ENCODE measurements at places on chromosomes 1 and 21. TPM values are rescaled to one million over a fixed set of nuclear protein-coding genes. Genes with fewer than 3 reads are reported as not detected.

DNA sequence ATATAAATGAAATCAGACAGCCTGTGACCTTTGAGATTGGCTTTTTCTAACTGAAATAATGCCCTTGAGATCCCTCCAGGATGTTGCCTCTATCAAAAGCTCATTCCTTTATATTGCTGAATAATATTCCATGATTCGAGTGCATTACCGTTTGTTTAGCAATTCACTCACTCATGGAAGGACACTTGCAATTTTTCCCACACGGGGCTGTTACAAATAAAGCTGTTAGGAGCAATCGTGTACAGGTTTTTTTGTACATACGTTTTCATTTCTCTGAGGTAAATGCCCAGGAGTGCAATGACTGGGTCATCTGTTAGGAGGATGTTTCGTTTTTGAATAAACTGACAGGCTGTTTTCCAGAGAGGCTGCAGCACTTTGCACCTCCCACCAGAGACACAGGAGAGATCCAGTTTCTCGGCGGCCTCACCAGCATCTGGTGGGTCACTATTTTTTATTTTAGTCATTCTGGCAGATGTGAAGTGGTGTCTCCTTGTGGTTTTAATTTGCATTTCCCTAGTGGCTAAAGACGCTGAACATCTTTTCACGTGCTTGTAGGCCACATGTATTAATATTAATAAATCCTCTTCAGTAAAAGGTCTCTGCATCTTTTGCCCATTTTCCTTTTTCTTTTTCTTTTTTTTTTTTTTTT, 11.0 kb downstream of the PRDM15 start:
- H3K36me3 ChIP-seq, result no peaks in the 10 kb centered on the region
- DNase-seq, result no peak
- no peak overlapping the region for H3K27ac ChIP-seq
- H3K27me3 ChIP-seq, result no peaks in the 10 kb centered on the region

DNA sequence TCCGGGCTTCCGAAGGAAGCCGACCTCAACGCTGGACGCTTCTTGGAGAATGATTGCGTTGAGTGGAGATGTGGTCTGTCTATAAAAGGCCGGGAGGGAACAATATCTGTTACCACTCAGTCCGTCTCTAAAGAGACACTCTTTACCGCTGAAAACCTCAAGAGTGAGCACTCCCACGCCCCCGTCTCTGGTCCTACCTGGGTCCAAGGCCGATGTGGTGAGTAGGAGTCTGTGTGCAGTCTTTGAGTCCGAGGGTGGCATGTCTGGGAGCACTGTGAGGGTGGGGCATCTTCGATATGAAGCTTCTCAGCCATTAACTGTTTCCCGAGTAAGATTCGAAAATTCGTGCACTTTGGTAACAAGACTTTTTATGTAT, 576 bp downstream of the ZFP69 start:
- no peaks in the 10 kb centered on the region for H3K4me1 ChIP-seq
- no peak for DNase-seq
- H3K27ac ChIP-seq, result 0 out of 2 replicates have a peak overlapping the region, but pooled peaks have one; percentile 42
- no peaks in the 10 kb centered on the region for H3K27me3 ChIP-seq

DNA sequence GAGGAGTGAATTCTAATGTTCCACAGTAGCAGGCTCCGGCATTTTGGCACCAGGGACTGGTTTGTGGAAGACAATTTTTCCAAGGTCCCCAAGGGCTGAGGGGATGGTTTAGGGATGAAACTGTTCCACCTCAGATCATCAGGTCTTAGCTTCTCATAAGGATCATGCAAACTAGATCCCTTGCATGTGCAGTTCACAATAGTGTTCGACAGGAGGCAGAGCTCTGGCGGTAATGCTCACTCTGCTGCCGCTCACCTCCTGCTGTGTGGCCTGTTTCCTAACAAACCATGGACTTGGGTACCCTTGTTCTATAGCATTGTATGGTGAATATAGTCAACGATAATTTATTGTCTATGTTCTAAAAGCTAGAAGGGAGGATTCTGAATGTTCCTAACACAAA, 16.6 kb downstream of the CRNN start:
- no peak overlapping the region for H3K27ac ChIP-seq
- H3K4me3 ChIP-seq, result no peak overlapping the region
- H3K36me3 ChIP-seq, result no peaks in the 10 kb centered on the region

- H3K4me3 ChIP-seq, result no peak overlapping the region
- no peaks in the 10 kb centered on the region for H3K27me3 ChIP-seq
- H3K4me1 ChIP-seq, result no peaks in the 10 kb centered on the region
- peaks cover 7% of the 10 kb centered on the region for H3K36me3 ChIP-seq
- no peak for DNase-seq
These were observed 9.7 kb upstream of the MYBPHL start for GRCh38 chr1:109316506-109316905.

DNA sequence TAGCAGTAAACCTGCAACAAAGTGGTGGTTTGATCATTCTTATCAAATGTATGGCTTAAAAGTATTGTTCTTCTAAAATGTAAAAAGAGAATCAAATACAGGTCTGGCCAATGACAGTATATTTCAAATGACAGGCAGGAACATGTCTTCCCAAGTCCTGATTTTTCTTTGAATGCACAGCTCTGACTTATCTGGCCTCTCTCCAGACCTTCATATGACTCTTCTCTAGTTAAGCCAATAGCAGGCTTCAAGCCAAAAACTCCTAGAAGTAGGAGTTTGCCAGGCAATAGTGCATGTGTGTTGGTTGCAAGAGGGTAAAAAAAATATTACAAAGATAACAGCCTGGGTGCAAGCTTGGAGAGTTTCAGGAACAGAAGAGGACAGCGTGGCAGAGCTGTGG, 345.5 kb downstream of the SMYD3 start:
- DNase-seq, result no peak
- no peaks in the 10 kb centered on the region for H3K4me1 ChIP-seq
- no peak overlapping the region for H3K27ac ChIP-seq
- no peak overlapping the region for H3K4me3 ChIP-seq

DNA sequence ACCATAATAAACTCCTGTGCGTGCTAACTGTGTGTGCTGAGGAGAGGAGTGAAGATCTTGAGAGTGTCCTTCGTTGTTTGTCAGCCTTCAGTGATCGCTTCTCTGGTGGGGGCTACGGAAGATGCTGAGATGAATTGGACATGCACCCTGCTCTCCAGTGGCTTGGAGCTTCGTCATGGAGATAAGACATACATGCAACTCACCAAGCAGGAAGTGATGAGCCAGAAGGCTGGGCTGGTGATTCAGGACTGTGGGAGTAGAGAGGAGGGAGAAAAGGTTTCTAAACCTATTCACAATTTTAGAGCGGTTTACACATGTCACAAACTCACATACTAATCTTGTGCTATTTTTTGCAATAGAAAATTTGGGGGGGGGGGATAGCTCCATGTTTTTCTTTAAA, 128.9 kb upstream of the ADAR start:
- H3K4me3 ChIP-seq, result no peak overlapping the region
- no peaks in the 10 kb centered on the region for H3K36me3 ChIP-seq
- H3K27me3 ChIP-seq, result peaks cover 17% of the 10 kb centered on the region
- peaks cover 7% of the 10 kb centered on the region for H3K4me1 ChIP-seq

DNA sequence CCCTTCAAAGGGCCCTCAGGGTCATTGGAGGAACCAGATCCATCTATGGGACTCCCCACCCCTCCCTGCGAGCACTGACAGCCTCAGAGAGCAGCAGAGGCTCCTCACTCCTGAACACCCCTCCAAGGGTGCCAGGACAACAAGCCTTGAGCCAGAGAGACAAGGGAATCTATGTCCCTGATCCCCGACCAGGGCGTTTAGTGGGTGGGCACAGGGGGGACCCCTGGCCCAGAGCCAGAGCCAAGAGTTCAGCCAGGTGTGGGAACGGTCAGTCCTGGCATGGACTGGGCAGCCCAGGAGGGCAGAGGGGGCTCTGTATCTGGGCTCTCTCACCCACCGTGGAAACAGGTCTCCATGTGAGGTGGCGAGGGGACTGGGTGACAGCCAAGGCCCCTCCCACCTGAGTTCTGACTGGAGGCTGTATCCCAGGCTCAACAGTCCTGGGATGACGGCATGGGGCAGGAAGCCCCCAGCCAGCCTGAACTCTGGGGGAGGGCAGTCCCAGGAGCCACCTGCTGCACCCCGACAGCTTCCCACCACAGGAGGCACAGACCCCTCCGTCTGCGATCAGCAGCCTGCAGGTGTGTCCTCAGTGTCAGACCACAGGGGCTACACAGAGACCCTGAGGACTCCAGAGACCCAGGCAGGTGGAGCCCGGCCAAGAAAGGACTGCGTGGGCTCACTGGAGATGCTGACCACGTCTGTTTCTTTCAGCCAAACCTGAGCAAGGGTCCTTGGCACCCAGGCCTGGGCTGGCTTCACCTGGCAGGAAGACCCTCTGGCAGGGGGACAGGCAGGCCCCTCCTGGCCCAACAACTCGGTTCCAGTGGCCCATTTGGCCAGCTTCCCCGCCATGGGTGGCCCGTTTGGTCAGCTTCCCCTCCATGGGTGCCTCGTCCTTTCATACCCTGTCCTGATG, 11.2 kb upstream of the SRARP start:
- no peaks in the 10 kb centered on the region for H3K36me3 ChIP-seq
- no peak overlapping the region for H3K4me3 ChIP-seq
- DNase-seq, result no peak
- H3K4me1 ChIP-seq, result no peaks in the 10 kb centered on the region
- H3K27me3 ChIP-seq, result no peaks in the 10 kb centered on the region

- no peaks in the 10 kb centered on the region for H3K36me3 ChIP-seq
- no peak for DNase-seq
These were observed 60.1 kb downstream of the SH3GLB1 start for GRCh38 chr1:86764523-86764922.

DNA sequence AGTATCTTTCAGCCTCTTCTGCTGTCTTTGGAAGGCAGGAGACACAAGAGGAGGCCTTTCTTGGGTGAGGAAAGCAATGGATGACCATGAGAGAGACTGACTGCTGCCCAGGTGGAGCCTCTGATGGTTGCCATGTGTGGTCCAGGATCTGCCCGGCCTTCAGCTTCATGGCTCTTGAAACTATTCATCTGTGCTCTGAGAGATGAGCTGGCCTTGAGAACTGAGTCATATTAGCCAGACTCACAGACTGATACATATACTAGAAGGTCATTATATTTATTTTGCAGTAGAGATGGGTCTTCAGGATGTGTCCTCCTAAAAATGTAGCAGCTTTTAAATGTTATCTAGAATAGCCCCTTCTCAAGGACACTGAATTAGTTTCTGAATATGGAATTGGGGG, 33.7 kb downstream of the PTGFRN start:
- H3K4me1 ChIP-seq, result no peaks in the 10 kb centered on the region
- H3K4me3 ChIP-seq, result no peak overlapping the region
- no peak overlapping the region for H3K27ac ChIP-seq
- H3K36me3 ChIP-seq, result no peaks in the 10 kb centered on the region
- no peaks in the 10 kb centered on the region for H3K27me3 ChIP-seq

LCE2C gene
- total RNA-seq, result not detected

TCHHL1 gene
- not detected for total RNA-seq

RAB25 gene
- total RNA-seq, result not detected

INAVA gene
- total RNA-seq, result 0.72 TPM

PBX1 gene
- 18.5 TPM for total RNA-seq
